Activated naive CD8-positive, alpha-beta T cell treated with anti-CD3 and anti-CD28 coated beads, Interleukin-2, amount 10 ng/mL, durations not matched to agents 7 days and 5 days (primary cell): ENCODE measurements at places on chromosomes 6 and 20.

GRCh38 chr20:58649288-58650180, 1.5 kb upstream of the STX16 start:
- peak; percentile 59 for DNase-seq

- no peak for DNase-seq
These were observed 117.8 kb downstream of the SLC23A2 start for GRCh38 chr20:4883546-4883945.

GRCh38 chr20:31712112-31712553, 10.5 kb downstream of the BCL2L1 start:
- DNase-seq: no peak

- no peak for DNase-seq
These were observed 4.9 kb downstream of the NKAIN2 start for GRCh38 chr6:123808556-123808955.

GRCh38 chr20:53898556-53898931, 171.8 kb downstream of the BCAS1 start:
- DNase-seq: no peak

- no peak for DNase-seq
These were observed 214.5 kb downstream of the SOX4 start for GRCh38 chr6:21808045-21808470.

- DNase-seq: no peak
These were observed 13.7 kb downstream of the TRAF3IP2 start for GRCh38 chr6:111591901-111592461.

DNA sequence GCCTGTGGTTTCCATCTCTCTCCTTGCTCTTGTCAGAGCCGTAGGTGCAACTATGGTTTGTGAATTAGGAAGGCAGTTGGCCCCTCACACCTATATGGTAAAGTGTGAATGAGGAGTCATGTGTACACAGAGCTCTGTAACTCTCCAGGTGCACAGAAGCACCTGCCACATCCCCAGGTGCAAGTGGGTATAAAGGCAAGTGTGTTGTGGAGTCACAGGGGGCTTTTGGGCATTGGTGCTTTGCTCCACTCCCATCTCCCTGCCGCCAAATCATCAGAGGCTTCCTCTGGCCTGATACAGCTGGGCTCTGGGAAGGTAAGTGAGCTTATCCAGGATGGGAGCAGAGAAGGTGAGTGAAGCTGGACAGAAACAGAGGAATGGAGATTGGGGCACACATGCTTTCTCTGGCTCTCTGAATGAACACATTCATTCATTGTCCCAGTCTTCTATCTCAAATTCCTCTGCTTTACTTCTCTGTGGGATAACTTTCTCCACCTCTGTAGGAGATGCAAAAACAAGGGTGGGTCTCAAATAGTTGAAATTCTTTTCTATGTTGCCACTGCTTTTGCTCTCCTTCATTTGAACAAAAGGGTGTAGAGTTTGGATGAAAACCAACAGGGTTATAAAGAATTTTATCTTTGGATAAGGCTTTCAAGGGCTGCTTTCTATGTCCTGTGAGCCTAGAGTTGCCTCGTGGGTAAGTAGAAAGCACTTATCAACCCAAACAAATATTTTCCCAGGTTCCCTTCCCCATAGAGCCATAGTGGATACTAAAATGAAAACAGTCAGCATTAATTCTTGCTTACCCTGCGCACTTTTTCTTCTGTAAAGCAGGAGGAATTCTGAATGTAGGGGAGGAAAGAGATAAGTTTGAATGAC, 45.0 kb upstream of the RIPOR2 start:
- no peak for DNase-seq

GRCh38 chr6:50591135-50591534, 122.2 kb upstream of the TFAP2D start:
- DNase-seq: no peak

- DNase-seq: peak; percentile 95
These were observed at the start of gene TBC1D20 for GRCh38 chr20:462199-462991. Gene TBC1D20 (minus strand): TSS chr20:462533. CDS start chr20:462405, 128 bp downstream.

DNA sequence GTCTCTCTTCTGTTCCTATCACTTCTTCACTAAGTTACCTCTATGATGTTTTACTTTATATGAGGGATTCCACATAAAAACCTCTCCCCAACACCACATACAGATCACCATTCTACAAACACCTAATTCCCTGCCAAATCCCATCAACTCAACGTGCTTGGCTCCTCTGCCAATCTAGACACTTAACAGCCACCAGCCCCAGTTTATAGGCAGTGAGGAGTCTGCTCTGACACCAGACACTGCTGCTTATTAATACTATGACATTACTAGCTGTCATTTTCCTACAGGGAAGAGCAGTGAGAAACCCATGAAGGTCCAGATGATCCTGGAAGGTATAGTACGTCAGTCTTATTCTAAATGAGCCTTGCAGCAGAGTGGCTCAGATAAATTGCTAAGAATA, 104.3 kb downstream of the CHD6 start:
- DNase-seq: no peak

DNA sequence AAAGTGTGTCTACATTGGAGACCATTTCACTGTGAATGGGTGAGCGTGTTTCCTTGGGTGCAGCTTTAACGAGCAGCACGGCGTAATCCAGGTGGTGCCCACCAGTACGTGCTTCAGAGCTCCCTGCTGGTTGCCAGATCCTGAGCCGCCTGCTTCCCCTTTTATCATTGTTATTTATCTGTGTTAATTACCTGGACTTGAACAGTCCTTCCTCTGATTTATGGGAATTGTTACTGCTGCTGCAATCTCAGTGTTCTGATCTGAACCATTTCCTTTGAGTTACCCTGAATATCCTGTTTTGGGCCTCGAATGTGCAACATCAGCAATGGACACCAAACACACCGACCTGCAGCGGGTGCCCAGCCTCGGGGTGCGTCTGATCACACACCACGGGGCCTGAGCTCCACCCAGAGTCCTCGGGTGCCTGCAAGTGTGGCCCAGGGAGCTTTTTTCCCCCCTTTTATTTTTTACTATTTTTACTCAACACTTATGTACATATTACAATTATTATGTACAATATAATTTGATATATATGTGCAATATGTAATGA, 81.3 kb downstream of the RPP40 start:
- DNase-seq: no peak

DNA sequence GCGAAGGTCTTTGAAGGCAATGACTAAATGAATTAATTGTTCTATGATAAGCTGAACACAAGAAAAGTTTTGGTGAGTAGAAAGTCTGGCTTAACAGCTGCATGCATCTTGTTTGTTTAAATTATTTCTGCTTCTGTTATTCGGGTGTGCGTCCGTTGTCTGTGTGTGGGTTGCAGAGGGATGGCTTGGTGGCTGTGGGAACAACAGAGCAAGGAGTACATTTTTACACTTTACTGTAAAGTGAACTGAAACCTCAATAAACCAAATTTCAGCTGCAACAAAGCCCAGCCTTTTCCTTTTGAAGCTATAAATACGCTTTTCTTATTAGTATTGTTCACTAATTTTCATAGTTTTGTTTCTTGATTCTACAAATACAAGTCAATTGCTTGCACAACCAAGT, 3.5 kb upstream of the LAMP5 start:
- DNase-seq: no peak

GRCh38 chr6:26474439-26474881, 16.7 kb downstream of the BTN2A1 start:
- no peak for DNase-seq

- DNase-seq: no peak
These were observed 12.9 kb downstream of the AKAP12 start for GRCh38 chr6:151252634-151253033.

GRCh38 chr6:107173779-107174178, 58.5 kb upstream of the BEND3 start:
- DNase-seq: no peak

DNA sequence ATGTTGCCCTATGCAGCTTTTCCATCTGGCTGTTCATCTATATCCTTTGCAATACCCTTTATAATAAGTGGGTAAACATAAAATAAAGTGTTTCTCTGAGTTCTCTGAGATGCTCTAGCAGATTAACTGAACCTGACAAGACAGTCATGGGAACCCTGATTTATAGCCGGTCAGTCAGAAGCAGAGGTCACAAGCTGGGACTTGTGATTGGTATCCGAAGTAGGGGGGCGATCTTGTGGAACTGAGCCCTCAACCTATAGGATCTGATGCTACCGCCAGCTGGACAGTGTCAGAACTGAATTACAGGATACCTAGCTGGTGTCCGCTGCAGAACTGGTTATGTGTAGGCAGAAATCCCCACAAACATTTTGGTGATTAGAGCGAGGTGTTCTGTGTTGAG, 39.0 kb downstream of the SLC17A5 start:
- DNase-seq: no peak

- DNase-seq: no peak
These were observed 39.3 kb downstream of the PCNA start for GRCh38 chr20:5080384-5080877.

GRCh38 chr6:117512987-117513573, 30.6 kb downstream of the DCBLD1 start:
- no peak for DNase-seq

DNA sequence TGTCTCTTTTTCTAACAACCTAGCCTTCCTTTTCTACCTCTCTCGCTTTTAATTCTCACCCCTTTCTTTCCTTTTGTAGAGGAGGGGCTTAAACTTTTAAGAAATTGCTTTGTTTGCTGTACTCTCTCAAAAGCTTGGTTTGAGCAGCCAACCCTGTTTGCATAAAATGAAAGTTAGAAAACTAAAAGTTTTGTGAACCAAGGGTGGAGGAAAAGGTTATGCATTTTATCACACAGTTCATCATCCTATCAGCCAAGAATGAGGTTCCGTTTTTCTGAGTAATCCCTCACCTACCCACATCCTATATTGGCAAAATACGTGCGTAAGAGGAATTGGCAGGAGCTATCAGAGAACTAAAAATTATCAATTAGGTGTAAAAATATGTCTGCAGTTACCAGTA, 42.8 kb upstream of the LOC128125822 start:
- no peak for DNase-seq

DNA sequence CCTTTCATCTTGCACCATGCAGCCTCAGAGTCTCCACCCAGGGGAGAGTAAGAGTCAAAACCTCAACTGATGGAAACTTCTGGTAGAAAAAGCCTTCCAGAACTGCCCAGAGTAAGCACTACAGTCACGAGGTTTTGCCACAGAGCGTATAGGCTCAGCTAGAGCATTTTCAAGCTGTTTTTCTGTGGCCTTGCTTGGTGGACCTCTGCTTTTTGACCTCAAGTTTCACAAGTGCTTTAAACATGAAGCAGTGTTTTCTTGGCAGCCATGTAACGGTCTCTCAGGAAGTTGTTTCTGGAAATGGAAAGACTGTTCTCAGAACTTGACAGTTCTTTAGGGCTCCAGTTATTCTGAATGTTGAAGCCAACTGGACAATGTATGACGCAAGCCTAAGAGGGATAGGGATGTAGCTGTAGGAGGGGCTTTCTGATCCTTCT, 146.5 kb downstream of the ZDHHC14 start:
- no peak for DNase-seq

DNA sequence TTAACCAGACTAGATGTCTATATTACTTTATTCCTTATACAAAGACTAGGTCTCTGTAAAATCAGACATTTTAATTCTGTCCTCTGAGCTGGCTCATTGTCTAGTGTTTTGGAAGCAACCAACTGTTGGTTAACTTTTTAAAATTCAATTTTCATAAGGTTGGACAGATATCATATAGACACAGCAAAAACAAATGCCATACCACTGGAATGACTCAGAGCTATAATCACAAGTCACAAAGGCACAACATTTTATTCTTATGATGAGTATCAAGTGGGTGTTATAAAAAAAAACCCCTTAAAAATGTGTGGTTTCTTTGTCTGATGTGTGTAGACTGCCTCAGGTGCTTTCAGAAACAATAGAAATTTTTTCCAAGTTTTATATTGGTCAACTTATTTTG, 296.2 kb upstream of the MARCKS start:
- DNase-seq: no peak

GRCh38 chr20:58374906-58375758, 13.9 kb upstream of the VAPB start:
- DNase-seq: no peak

DNA sequence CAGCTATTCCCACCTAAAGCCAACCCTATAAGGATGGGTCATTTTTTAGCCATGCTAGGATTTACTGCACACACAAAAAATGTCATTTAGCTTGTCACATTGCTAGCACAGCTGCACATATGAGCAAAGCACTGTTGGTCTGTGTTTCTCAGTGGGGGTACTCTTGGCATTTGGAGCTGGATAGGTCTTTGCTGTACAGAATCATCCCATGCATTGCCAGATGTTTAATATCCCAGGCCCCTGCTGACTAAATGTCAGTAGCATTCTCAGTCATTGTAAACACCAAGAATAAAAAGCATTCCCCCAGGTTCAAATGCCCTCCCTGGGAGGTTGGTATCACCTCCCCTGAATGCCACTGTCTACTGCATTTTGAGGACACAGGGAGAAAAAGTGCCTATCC, 14.6 kb upstream of the LTV1 start:
- no peak for DNase-seq

GRCh38 chr6:12311106-12311505, 20.9 kb downstream of the EDN1 start:
- no peak for DNase-seq

DNA sequence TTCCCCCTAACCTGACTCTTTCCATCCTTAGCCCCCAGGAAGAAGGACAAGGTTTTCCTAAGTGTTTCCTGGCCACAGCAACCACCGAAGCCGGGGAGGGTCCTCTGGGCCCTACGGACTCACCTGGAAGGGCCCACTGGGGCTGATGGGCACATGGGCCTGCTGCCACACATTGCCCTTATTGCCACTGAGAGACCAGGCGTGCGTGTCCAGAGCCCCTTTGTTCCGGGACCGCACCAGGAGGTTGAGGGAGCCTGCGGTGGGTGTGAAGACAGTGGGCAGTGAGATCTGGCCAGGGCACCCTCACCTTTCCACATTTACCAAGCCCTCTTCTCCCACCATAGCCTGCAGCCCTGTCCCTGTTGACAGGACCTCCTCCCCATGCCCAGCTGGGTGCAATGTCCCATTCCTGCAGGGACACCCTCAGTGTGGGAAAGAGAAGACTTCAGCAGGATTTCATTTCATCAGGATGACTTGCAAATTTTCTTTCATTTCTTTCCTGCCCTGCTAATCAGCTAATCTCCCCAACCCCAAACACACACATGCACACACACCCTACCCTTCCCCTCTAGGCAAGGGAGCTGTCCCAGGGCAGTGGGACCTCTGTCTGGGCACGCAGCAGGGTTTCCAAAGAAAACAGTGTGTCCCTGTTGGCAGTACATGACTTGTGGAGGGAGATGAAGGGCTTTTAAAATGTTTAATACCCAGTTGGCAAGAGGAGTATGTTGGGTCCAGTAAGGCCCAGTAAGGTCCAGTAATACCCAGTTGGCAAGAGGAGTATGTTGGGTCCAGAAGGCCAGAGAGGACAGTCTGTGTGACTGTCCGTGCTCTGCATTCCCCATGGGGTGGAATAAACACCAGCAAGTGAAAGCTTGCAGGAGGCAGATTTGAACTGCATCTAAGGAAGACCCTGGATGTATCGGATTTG, 59.0 kb downstream of the MDGA1 start:
- DNase-seq: no peak

- no peak for DNase-seq
These were observed 21.4 kb upstream of the NELFCD start for GRCh38 chr20:58959652-58960051.

DNA sequence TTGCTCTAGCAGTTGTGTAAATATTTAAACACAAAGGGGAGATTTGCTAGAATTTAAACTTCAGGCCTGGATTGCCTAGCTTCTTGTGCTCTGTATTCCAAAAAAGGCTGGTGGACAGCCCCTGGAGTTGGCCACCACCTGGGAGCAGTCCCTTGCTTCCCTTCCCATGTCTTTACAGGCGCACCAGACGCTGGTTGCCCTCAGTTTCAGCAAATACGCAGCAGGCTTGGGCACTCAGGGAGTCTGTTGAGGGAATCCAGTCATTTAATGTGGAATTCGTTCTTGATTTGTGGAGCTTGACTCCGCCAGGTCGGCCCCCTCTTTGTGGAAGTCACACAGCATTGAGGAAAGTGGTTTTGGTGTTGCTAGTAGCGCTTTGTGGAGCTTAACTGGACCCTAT, 156.8 kb downstream of the DTNBP1 start:
- peak; percentile 2 for DNase-seq
